ENCODE measurements at places on chromosomes 1 and 21. TPM values are rescaled to one million over a fixed set of nuclear protein-coding genes. Genes with fewer than 3 reads are reported as not detected.

DNA sequence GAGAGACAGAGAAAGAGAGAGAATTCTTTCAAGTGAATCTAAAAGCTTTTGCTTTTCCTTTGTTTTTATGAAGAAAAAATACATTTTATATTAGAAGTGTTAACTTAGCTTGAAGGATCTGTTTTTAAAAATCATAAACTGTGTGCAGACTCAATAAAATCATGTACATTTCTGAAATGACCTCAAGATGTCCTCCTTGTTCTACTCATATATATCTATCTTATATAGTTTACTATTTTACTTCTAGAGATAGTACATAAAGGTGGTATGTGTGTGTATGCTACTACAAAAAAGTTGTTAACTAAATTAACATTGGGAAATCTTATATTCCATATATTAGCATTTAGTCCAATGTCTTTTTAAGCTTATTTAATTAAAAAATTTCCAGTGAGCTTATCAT, 117.6 kb downstream of the PTPRC start:
- no peak for DNase-seq

GRCh38 chr1:91224878-91225277, 179.8 kb downstream of the HFM1 start:
- no peak for DNase-seq

SNX7 gene
- not detected for total RNA-seq

GRCh38 chr1:26411624-26412074, 1.0 kb downstream of the LIN28A start:
- DNase-seq, result no peak

DNA sequence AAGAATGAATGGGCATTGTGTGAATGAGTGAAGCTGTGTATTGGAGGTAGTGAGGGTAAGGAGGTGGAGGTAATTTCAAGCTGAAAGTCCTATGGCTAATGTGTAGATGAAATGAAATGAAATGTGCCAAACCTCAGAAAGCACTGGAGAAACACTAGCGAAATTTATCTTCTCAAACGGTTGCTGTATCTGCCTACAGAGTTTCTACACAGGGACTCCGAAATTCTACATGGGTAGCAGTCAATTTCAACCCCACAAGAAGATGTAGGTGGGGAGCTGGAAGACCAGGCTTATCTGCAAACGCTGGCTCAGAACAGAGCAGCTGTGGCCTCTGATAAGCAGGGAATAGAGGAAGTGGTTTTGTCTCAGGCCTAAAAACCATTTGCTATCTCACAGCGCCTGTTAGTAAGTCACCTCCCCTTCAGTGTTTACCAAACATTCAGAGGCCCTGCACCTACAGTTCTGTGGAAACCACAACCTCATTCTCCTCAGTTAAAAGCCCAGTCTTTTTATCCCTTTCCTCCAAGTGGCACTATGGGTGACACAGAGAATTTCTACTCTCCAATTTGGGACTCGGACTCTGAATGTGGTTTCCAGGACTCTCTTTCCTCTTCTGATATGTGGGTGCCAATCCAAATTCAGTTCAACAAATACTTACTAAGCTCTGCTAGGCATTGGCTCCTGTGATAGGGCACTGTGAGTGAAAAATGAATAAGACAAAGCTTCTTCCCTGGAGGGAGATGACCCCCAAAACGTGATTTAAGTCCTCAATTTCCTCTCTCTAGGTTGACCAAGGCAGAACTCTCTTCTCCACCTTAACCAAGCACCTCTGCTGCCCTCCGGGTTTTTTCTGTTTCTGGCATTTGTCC, 17.2 kb upstream of the SLAMF6 start:
- DNase-seq, result peak; percentile 33

GRCh38 chr1:209800984-209801834, 4.7 kb downstream of the IRF6 start:
- DNase-seq, result no peak

DNA sequence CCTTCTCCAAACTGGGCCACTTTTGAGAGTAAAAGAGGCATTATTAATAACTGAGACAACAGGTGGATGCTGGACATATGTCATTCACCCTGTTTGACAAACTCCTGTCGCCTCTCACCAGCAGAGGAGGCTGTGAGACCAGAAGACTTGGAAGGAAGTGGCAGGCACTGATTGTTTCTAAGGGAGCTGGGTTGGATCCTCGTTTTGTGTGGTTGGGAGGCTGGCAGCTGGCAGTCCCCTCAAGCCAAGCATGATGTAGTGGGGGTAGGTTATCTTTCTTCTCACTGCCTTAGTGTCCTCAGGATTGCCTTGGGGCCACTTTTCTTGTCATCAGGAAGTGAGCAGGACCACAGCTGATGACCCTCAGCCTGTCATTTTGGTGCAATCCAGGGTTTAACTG, 86.5 kb upstream of the KCNJ15 start:
- no peak for DNase-seq

GRCh38 chr1:115712911-115713609, 55.5 kb downstream of the CASQ2 start:
- no peak for DNase-seq

GRCh38 chr1:64663668-64664067, 81.2 kb upstream of the RAVER2 start:
- no peak for DNase-seq

DNA sequence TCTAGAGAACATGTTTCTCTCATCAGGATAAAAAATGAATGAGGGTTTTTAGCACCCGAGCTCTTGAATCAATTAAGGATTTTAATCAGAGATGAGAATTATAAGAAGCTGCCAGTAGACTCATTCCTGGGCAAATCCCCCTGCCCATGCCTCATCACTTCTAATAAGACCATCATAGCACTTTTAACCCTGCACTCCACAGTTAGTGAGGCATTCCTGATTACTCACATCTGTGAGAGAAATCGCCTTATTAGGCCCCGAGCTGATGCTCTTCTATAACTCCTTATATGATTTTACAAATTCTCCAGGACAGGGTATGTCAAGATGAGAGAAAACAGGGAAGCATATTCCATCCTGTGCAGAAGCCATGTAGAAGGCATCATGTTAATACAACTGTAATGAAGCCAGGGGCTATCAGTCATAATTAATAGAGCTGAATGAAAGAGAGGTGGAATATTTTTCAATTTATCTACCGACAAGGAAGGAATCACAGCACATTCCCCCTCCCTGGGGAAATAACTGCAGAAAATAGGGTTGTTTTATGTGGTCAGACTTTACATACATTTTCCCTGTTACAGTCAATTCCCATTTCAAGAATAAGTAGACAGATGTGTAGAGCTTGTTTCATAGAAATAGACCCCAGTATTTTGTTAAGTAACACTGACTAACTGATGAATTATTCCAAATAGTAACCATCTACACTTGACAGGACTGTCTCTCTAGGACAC, 272.7 kb downstream of the HHIPL2 start:
- DNase-seq, result no peak

DNA sequence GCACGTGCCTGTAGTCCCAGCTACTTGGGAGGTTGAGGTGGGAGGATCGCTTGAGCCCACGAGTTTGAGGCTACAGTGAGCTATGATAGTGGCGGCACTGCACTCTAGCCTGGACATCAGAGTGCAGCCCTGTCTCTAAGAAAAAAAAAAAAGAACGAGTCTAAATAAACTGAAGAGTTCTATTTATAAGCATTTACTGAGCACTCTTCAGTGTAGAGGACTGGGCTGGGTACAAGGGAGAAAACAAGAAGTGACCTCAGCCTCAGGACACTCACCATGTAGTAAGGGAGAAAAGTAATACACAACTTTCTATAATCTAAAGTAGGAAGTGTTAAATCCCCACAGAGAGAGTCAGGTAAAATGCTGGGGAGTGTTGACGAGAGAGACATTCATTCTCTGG, 35.0 kb downstream of the NAV1 start:
- DNase-seq, result no peak

- DNase-seq, result no peak
These were observed 342.0 kb downstream of the USP25 start for GRCh38 chr21:16071761-16072160.

ASCL5 gene
- total RNA-seq, result not detected

MYOG gene
- not detected for total RNA-seq

DNA sequence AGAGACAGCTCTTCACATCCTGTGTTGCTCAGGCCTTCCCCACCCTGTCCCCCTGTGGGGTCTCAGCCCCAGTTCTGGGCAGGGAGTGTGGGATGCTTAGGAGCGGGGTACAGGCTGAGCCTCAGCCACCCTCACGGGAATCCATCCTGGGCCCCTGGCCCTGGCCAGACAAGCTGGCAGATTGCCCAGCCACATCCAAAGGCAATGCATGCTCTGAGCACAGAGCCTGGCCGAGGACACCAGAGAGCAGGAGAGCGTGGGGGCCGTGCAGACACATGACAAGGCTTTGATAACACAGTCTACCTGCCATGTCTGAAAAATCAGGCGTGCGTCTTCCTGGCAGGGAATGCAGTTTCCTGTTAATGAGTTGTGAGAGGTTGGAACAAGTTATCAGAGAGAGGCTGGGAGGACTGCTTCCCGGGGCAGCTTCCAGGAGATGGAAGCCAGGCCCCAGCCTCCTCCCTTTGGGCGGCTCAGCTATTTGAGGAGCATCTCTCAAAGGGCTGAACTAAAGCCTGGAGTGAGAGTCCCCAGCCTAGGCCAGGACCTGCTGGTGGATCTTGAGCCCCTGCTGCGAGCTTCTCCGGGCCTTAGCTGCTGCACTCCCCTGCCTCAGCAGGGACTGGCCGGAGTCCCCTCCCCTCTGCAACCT, 72.2 kb upstream of the SELENON start:
- no peak for DNase-seq

DNA sequence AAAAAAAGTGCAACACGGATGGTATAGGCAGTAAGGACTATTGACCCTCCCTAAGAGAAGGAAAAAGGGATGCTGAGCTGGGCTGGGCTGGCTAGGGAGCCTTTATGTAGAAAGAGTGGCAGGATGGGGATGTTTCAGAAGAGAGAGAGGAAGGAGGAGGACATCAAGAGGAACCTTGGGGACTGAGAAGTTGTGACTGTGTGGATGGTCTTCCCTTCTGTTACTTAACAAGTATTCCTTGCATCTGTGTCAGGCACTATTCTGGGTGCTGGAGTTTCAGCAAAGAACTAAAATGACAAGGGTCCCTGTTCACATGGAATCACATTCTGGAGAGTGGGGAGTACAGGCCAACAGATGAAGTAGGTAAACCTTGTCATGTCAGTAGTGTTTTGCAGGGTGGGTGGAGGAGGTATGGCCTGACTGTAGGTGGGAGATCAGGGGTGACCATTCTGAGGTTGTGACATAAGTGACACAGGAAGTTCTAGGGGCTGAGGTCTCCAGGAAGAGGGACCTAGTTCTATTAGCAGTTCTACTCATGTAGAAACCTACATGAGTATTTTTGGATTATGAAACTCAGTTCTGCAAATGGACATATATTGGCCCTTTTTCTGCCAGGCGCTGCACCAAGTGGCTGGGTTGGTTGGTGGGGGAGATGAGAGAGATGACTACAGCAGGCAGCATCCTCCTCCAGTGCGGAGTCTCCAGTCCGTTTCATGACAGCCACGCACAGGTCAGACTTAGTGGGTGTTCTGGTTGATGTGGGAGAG, 53.8 kb downstream of the PRDM2 start:
- DNase-seq, result no peak

PYHIN1 gene
- 24.2 TPM for total RNA-seq

GRCh38 chr1:244214009-244214967, 163.2 kb downstream of the ZBTB18 start:
- DNase-seq, result no peak

EFNA1 gene
- 0.31 TPM for total RNA-seq

GRCh38 chr1:185864889-185865517, 130.8 kb downstream of the HMCN1 start:
- no peak for DNase-seq

DNA sequence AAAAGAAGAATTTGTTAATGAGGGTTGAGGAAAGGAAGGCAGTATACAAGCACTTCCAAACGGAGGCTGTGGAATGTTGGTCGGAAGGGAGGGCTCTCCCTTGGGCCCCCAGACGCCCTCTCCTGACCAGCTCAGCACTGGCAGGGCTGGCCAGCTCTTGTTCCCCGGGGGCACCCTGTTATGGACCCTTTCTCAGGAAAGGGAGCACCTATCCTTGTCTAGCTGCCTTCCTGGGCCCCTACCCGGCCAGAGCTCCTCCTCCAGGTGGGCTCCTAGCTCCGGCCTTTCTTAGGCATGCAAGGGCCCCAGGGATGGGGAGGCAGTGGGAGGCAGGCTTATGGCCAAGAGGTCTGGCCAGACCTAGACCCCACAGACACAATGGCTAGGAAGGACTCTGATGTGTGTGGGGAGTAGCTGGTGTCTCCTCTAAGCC, 926 bp downstream of the BLACAT1 start:
- DNase-seq, result no peak

DNA sequence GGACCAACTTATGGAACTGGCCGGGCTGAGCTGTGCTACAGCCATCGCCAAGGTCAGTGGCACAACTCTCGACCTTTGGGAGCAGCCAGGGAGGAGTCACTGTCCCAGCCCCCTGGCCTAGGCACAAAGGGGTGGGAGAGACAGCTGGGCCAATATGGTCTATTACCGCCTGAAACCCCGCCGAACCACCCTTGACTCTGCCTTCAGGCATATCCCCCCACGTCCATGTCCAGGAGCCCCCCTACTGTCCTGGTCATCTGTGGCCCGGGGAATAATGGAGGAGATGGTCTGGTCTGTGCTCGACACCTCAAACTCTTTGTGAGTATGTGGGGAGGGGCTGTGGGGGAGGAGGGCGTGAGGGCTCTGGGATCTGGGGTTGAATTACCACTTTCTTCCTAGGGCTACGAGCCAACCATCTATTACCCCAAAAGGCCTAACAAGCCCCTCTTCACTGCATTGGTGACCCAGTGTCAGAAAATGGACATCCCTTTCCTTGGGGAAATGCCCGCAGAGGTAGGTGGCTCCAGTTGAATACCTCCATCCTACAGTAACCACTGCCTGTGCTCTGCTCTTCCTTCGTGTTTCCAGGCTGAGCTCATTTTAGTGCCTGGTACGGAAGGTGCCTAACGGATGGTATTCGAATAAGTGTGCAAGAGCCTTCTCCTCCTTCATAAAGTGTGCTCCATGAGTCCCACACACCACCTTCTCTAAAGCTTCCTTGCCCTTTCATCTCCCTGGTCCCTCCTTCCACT, 758 bp downstream of the NAXE start:
- DNase-seq, result no peak

TMEM79 gene
- total RNA-seq, result 10.8 TPM

DNA sequence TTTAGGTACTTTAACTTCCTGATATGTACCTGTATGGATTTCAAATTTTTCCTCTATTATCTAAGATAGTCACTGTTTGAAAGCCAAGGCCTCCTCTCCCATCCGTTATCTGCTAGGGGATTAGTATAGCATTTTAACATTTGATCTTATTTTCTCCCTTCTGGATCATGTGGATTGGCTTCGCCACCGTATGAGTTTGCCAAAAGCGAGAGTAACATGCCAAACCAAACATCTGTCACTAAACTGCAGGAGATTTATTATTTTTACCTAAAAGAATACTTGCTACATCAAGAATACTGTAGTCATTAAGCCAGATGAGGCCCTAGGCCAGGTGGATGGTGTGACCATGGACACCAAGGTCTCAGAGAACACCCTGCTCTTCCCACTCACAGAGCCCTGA, 28.5 kb upstream of the EEIG2 start:
- no peak for DNase-seq

DNA sequence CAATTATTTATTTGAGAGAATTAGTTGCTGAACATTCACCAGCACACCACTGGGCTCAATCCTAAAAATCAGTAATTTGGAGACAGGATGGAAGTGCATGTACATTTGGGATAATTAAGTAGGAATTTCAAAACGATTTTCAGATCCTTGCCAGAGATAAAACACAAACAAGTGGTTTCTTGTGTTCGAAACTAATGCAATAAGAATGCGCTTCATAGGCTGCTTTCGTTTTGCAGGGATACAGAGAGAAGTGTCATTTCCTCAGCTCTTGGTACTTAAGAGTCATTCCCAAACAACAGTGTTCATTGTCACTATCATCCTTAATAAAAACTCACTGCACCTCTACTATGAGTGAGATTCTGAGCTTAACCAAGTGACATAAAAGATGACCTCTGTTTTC, 20.6 kb upstream of the USP24 start:
- no peak for DNase-seq

Data from CD8-positive, alpha-beta memory T cell (primary cell).